ENCODE measurements at places on chromosomes 4 and X.

- DNase-seq, result no peak
These were observed 250.4 kb downstream of the TMA16 start for GRCh38 chr4:163744861-163745260.

DNA sequence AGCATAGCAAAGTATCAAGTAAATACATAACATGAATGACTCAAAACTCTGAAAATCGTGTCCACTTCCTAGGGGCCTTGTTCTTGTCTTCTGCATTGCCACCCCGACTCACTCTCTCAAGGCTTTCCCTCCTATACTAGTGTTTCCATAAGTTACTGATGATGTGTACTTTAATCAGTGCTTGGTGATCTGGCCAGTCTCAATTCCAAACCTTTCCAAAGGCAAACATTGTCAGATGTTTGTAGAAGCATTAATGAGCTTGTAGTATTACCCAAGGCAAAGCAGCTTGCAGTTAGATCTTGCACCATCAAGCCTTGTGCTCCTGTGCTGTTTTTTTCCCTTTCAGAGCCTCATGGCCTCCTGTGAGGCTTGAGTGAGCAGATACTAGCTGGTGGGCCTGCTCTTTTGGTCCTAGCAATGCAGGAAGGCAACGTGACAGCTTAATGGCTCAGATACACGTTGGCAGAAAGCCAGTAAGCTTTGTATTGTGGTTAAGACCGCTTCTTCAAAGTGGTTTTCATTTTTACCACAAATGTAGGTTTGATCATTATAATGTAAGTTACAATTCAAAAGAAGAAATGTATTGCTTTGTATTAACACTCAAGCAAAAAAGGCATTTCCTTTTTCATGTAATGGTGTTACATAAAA is 51.8 kb downstream of the RBPJ start:
- DNase-seq, result peak; percentile 42

- DNase-seq, result no peak
These were observed 31.6 kb downstream of the KDM6A start for GRCh38 chrX:44904542-44905115.

DNA sequence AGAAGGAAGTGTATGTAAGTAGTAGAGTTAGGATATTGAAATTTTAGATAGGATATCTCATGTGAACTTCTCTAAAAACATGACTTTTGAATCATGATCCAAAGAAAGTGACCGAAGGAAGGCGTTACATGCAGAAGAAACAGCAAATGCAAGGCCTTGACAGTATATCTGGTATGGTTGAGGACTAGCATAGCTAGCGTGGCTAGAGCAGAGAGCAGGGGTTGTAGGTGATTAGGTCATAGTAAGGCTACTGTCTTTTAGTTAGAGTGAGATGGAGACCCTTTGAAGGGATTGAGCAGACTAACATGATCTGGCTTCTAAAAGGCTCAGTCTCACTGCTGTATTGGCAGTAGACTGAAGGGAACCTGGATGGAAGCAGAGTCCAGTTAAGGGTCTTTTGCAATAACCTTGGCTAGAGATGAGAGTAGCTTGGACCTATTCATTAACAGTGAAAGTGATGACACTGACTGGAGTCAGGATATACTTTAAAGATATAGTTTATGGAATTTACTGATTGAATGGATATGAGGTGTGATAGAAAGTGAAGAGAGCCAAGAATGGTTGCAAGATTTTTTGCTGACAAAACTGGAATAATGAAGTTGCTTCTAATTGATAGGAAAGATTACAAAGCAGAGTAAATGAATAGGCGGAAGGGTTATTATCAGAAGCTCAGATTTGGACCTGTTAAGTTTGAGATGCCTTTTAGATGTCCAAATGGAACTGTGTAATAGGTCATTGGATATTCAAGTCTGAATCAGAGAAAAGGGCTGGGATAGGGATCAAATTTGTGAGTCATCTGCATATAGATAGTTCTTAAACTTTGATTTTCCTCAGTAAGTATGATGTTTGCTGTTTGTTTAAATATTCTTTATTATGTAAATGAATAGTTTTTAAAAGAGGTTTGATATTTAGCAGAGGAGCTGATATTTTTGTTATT is 59.8 kb downstream of the MRPL1 start:
- DNase-seq, result no peak

DNA sequence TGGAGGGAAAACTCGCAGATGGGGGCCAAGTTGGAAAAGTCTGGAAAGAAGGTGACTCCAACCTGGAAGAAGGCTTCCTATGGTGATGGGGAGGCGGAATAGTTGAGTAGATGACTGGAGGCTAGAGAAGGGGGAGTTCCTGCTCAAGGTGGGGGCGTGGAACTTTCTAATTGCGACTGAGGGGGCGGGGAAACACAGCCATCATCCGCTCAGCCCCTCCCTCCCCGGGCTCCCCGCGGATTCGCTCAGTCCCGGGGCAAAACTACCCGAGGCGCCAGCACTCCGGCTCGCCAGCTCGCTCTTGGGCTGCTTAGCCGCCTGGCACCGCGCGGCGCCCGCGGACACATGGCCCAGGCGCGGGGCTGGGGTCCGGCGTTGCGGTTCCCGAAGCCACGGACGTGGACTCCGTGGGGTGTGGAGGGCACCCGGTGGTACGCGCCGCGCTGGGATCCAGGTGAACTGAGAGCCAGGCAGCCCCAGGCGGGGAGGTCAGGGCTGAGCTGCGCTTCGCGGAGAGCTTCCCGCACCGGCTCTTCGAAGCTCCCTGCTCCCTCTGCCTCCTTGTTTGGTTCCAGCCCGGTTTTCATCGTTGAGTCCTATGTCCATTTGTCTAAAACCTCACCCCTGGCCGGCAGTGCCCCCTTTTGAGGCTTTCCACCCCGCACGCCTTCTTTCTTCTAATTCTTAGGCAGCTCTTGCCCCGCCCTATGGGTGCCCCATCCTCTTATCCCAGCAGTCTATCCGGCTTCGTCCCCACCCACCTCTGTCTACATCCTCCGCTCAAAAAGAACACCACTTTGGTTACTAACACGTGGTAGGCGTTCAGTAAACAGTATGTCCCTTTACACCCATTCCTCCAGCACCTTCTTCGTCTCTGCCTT is 38.9 kb downstream of the STARD8 start:
- peak; percentile 39 for DNase-seq

All from activated CD4-positive, alpha-beta T cell treated with anti-CD3 and anti-CD28 coated beads for 48 hours (primary cell).